Stimulated activated CD4-positive, alpha-beta T cell treated with anti-CD3 and anti-CD28 coated beads, Interleukin-4, amount 100 ng/mL, for 1 hour (primary cell): ENCODE measurements at places on chromosomes 11 and 22.

- no peak for DNase-seq
These were observed 100.8 kb upstream of the B3GAT1 start for GRCh38 chr11:134512571-134513538.

DNA sequence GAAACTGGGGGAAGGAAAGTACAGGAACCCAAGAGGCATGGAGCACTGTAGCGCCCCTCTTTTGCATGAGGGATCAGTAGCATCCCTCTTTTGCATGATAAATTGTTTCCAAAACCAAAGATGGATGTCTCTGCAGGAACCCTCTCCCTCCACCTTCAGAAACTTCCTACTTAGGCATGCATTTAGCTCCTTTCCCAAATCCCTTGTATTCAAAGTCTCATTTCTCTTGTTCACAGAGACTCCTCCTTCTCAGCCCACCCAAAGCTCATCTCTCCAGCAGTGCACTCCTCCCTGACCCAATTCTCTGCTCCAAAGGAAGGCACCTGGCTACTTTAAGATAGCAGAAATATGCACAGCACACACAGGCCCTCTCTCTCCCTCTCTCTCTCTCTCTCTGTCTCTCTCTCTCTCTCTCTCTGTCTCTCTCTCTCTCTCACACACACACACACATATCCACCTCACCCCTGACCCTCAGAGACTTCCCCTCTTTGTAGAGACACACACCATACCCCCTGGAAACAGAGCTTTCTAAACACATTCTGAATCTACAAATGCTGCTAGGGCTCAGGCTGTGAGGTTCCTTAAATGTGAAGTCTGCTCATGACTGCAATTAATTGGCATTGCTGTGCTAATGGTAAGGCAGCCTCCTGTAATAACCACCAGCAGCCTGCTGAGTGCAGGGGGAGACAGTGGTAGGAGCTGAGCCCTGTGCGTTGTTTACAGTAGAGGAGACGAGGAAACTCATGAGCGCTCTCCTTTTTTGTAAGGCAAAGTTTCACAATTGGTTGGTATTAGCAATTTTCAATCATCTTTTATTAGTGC, 519.6 kb downstream of the NTM start:
- no peak for DNase-seq

DNA sequence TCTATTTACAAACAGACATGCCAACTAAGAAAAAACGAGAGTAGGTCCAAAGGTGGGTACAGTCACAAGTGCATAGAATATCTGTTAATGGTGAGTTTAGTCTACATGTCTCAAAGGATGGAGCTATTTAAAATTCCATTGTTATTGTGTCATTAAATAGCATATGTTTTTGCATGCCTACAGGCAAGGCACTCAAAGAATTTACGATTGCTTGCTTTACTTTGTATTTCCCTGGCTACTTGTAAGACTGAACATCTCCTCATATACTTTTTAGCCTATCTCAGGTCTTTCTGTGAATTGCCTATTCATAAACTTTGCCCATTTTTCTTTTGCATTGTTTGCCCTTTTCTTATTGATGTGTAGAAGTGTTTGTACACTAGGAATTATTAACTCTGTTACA, 39.7 kb downstream of the DEUP1 start:
- no peak for DNase-seq

DNA sequence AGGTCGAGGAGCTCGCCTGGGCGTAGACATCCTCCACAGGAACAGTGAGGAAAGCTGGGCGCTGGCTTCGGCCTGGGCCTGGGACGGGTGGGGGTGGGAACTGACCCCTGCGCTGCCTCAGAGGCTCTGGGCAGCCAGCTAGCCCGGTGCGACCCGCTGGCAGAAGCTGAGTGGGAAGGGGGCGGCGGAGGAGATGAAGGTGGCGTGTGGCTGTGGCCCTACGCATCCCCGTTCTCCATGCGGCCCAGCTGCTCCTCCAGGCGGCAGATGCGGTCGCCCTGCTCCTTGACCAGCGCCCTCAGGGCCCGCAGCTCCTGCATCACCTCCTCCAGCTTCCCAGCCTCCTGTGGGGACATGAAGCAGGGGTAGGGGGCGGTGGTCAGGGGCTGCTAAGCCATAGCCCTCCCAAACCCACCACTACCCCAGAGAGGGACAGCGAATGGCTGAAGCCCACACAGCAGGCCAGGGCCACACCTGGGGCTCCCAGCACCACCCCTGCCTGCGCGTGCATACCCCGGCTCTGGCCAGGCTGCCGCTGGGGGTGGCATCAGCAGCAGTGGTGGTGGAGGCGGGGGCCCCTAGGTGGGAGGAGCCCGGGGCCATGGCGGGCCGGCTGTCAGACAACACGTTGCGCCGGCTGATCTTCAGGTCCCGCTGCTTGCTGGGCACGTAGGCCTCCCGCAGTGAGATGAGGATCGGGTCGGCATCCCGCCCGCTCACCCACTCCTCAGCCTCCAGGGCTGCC, 848 bp upstream of the PTPRCAP start:
- DNase-seq = peak; percentile 77

DNA sequence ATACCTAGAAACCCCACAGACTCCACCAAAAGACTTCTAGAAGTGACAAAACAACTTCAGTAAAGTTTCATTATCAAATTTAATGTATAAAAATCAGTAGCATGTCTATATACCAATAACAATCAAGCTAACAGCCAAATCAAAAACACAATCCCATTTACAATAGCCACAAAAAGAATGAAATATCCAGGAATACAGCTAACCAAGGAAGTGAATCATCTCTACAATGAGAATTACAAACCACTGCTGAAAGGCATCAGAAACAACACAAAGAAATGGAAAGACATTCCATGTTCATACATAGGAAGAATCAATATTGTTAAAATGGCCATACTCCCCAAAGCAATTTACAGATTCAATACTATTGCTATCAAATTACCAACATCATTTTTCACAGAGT, 46.0 kb downstream of the PRCP start:
- DNase-seq = no peak

DNA sequence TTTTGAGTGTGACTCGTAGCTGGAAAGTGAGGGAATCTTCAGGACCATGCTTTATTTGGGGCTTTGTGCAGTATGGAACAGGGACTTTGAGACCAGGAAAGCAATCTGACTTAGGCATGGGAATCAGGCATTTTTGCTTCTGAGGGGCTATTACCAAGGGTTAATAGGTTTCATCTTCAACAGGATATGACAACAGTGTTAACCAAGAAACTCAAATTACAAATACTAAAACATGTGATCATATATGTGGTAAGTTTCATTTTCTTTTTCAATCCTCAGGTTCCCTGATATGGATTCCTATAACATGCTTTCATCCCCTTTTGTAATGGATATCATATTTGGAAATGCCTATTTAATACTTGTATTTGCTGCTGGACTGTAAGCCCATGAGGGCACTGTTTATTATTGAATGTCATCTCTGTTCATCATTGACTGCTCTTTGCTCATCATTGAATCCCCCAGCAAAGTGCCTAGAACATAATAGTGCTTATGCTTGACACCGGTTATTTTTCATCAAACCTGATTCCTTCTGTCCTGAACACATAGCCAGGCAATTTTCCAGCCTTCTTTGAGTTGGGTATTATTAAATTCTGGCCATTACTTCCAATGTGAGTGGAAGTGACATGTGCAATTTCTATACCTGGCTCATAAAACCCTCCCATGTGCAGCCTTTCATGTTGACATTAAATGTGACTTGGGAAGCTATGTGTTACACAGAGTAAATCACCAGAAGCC, 11.0 kb downstream of the OR51E1 start:
- no peak for DNase-seq

- DNase-seq = no peak
These were observed 121.0 kb downstream of the GRIK4 start for GRCh38 chr11:120632579-120632978.

- DNase-seq = no peak
These were observed 34.9 kb downstream of the JRKL start for GRCh38 chr11:96424693-96425092.

DNA sequence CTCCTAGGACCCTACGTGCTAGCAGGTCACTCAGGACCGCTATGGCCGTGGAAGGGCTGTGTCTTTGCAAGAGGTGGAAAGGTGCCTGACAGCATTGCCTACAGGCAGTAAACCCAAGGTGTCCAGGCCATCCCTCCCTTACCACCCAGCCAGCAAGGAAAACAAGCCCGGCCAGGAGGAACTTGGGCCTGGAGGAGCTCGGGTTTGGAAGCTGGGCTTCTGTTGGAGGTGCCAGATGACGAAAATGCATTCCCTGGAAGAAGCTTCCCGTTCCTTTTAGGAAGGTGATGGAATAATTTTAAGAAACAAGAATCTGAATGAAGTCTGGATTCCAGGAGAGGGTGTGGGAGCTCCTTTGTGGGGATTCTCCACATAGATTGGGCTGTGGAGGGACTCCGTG, 23.6 kb downstream of the FBLN1 start:
- no peak for DNase-seq

GRCh38 chr11:134374171-134374570, 37.9 kb downstream of the B3GAT1 start:
- DNase-seq = no peak

GRCh38 chr11:45278714-45279113, 7.4 kb downstream of the SYT13 start:
- DNase-seq = no peak

- no peak for DNase-seq
These were observed 96.6 kb downstream of the TP53I11 start for GRCh38 chr11:44854086-44854485.

- DNase-seq = no peak
These were observed 143.5 kb downstream of the MIAT start for GRCh38 chr22:26800858-26801257.

DNA sequence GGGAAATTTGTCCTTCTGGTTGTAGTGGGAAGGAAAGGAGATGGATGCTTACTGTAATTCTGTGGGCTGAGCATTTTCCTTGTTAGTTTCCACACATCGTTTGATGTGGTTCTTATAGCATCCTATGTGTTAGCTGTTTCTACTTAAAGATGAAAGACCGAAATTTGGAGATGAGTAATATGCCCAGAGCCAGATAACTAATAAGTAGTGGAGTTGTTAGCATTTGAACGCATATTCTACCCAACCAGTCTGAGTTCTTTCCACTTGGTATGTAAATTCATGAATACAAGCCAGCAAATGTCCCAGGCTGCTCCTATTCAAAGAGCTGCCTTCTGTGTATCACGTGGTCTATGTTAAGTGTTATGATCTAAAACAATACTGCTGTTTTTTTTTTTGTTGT, 14.6 kb downstream of the SPECC1L start:
- no peak for DNase-seq

GRCh38 chr11:70454197-70454767, 56.0 kb downstream of the CTTN start:
- no peak for DNase-seq

GRCh38 chr11:119728211-119728626, 781 bp downstream of the NECTIN1 start:
- DNase-seq = peak; percentile 15

DNA sequence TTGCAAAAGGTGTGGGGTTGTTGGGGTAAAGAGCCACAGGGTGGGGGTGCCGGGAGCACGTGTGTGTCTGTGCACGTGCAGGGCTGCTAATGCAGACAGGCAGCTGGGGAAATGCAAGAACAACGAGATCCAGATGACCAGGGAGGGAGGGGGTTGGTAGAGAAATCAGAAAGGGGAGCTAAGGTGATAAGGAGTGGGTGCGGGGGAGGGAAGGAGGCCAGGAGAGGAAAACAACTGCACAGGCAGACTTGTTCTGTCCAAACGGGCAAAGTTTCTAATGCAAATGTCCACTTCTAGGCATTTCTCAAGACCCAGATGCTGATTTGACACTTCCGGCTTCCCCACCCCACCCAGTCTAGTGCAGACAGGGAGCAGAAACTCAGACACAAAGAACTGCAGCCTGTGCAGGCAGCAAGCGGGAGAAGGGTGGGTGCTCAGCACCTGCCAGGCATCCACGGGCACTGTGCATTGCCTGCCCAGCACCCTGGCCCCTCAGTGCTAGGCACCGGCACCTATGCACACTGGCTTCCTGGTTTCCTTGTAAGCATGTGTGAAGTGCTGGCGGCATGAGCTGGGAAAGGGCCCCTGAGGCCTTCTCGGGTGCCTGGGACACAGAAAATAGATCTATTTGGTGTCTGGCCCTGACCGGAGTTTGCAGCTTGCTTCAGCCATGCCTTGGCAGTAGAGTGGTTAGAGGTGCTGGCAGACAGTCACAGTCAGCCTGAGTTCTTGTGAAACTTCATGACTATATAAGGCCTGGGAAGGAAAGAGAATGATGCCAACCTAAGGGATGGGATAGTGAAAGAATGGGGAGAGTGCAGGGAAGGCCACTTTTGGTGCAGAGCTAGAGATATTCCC, 220.1 kb upstream of the SORL1-AS1 start:
- DNase-seq = no peak

DNA sequence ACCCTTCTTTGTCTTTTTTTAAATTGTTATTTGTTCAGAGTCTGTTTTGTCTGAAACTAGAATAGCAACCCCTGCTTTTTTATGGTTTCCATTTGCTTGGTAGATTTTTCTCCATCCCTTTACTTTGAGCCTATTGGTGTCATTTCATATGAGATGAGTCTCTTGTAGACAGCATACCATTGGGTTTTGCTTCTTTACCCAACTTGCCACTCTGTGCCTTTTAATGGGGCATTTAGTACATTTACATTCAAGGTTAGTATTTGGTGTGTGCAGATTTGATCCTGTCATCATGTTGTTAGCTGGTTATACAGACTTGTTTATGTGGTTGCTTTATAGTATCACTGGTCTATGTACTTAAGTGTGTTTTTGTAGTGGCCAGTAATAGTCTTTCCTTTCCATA, 28.0 kb downstream of the CCDC15 start:
- DNase-seq = no peak

- no peak for DNase-seq
These were observed 4.7 kb downstream of the ANO1 start for GRCh38 chr11:70082829-70083228.

DNA sequence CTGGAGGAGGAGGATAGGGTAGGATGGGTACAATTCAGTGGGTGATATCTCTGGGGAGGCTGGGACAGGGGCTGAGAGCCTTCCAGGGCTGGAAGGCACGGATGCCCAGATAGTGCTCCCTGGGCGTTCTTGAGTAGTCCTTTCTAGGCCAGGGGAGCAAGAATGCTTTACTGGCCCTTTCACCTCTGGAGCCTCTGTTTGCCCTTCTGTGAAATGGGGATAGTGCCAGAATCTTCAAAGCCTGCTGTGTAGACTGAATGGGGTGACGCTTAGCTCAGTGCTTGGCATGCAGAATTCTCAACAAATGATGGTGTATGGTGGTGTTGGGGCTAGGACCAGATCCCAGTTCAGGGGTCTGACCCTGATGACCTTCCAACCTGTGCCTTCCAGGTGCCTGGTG, 7.7 kb downstream of the MTFP1 start:
- DNase-seq = no peak

GRCh38 chr22:49571326-49571725, 256.3 kb downstream of the BRD1 start:
- no peak for DNase-seq

- no peak for DNase-seq
These were observed 8.9 kb upstream of the TNFRSF13C start for GRCh38 chr22:41935509-41935908.

- no peak for DNase-seq
These were observed 34.2 kb downstream of the CCDC81 start for GRCh38 chr11:86408845-86409244.
